ENCODE measurements at places on chromosomes 13 and 19.

- peak; percentile 67 for DNase-seq
These were observed 717 bp downstream of the SPRYD7 start for GRCh38 chr13:49935171-49936074.

DNA sequence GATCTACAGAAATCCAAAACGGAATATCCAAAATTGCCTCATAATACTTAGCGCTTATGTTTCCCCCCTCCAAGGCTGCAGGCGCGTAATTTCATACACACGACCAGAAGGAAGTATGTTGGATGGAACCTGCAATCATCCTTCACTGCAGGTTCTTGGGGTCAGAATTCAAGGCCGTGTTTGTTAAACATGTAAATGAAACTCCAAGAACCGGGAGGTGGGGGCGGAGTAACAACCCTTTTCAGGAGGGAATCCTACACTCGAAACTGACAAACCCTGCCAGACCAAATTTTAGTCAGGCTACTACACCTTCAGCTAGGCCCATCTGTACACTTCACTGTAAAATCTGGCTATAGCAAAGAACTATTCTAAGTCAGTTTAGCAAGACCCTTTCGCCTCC, 1.3 kb downstream of the ZNF607 start:
- no peak for DNase-seq

GRCh38 chr13:28707629-28708427, 10.9 kb downstream of the SLC46A3 start:
- no peak for DNase-seq

DNA sequence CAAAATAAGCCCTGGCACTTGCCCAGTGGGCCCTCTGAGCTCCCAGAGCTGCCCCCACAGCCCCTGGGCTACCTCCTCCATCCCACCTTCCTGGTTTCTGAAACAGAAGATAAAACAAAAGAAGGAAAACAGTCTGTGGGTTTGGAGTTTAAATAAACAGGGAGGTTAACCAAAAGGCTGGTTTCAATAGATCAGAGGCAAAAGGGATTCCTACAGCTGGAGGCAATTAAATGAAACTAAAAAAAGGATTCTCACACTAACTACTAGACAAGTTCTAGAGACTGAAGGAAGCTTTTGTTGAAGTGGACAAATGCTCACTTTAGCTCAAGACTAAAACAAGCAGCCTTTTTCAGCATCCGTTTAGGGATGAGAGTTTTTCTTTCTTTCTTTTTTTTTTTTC, 569.8 kb downstream of the FGF9 start:
- DNase-seq = no peak

GRCh38 chr13:109744512-109745051, 41.8 kb downstream of the IRS2 start:
- no peak for DNase-seq

DNA sequence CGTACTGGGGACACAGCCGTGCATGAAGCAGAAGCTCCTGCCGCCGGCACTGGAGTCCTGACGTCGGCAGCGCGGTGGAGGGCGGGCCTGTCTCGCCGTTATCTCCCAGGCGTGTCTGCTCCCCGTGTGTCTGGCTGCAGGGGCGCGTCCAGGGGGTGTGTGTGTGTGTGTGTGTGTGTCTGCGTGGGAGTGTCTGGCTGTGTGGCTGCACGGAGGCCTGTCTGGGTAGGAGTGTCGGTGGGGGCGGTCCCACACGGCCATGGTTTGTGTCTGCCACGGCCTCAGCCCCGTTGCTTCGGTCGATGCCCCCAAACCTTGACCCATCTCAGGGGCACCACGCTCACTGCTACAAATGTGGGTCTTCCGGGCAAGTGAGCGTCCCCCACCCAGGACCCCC, 18.3 kb downstream of the ARID3A start:
- no peak for DNase-seq

- no peak for DNase-seq
These were observed 296.7 kb downstream of the POU4F1 start for GRCh38 chr13:78306519-78307206.

GRCh38 chr13:44578067-44578400, 1.9 kb upstream of the TSC22D1 start:
- DNase-seq = no peak

GRCh38 chr13:66887088-66887487, 343.0 kb downstream of the PCDH9 start:
- peak; percentile 11 for DNase-seq

DNA sequence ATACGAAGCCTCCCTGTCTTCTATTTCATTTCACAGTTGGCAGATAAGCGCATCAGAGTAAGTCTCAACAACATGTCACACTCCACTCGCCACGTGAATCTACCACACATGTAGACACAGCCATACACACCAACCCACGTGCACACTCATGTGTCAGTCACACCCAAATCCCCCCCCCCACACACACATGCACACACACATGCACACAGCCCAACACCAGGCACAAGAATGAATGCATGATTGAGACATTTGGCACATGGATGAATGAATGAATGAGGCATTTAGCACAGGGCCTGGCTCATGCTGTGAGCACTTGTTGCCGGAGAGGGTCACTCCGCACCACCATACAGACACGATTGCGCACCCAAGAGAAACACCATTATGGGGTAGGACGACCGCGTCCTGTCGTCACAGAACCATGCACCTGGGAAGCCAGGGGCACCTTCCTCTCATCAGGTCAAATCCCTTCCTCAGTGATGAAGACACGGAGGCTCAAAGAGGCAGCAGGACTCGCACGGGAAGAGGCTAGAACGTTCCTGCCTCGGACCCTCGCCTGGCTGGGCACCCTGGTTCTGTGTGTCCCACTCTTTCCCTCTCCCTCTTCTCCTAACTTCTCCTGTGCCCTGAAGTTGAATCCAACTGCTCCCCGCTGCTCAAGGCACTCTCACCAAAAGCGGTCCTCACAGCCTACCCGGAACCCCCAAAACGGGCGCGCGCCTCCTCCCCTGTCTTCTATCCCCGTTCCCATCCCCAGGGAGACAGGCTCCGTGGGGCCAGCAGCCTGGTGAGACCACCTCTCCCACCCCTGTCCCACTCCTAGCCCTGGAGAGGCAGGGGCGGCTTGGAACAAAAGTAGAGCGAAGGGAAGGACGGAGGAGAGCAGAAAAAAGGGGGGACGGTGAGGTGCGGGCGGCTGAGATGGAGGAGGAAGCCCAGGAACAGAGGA, 1.3 kb downstream of the MEIS3 start:
- DNase-seq = no peak

DNA sequence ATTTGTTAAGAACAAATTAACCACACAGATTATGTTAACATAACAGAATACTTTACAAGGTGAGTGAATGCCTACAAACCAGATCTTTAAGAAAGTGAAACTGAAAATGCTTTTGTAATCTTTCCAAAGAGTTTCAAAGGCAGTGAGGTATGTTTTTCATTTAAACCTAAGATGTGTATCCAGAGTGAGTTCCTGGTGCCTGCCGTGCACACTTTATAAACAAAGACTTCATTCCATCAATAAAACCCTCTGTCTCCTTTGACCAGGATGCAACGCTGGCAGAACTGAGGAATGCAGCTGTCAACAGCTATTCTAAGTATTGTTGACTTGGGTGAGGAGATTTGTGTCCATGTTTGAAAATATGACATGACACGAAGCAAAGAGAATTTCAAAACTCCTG, 344.6 kb downstream of the DNAJC15 start:
- DNase-seq = no peak

DNA sequence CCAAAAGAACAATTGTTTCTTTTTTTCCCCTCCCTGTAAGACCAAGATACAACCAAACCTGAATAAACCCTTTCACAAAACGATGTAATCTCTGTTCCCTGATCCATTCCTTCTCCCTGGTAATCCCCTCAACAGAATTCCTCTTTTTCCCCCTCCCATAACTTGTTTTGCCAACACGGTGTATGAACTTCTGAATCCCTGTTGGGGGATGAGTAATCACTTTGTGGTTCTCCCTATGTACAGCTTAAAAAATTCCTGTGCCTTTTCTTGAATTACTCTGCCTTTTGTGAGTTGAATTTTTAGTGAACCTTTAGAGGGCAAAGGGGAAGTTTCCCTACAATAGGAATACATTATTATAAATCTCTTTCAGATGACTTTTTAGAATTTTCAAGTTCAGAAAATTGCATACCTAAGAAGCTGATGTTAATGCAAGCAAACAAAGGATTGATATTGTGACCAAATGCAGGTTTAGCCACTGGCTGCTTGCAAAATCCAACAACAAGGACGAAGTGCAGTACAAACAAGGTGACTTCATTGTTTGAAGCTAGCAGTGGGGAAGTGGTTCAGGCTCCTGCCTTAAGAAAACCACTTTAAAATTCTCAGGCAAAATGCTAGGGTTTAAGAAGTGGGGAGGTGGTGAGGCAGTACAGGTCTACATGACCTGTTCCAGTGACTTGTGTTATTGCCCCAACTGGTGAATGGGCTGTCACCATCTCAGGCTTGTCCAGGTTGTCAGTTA, 15.0 kb upstream of the EPSTI1 start:
- peak; percentile 13 for DNase-seq

GRCh38 chr13:108816375-108816774, 187.0 kb downstream of the MYO16 start:
- DNase-seq = no peak

DNA sequence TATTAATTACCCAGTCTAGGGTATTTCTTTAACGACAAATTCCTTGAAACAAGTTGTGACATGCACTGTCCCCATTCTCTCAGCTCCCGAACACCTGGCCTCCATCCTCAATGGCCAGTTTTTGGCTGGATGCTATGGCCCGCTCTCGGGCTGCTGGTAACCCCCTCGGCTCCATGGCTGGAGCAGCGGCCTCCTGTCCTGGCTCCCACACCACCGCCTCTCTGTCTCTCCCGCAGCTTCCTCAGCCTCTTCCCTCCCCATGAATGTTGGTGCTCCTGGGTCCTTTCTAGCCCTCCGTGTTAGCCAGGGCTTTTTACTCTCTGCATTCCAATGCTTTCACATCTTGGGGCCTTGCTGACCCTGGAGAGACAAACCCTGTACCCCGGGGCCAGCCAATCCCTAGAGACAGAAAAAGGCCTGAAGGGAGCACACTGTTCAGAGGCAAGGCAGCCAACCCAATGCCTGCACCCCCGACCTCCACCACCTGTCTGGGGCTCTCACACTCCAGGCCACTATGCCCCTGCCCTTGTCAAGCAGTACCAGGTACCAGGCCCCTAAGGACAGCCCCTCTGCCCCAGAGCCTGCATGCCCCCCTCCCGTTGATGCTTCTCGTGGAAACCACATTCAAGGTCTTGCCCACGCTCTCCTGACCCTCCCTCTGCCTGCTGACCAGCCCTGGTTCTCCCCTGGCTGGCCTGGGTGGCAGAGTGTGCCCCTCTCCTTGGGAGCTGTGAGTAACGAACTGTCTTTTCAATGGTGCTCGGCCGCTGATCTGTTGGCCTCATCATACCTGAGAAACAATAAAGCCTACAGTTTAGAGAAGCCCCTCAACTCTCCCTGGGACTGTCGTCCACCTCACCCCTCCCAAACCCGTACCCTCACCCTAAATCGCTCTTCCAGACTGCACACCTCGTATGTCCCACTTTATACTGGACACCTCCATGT, 86.9 kb upstream of the GPR183 start:
- no peak for DNase-seq

DNA sequence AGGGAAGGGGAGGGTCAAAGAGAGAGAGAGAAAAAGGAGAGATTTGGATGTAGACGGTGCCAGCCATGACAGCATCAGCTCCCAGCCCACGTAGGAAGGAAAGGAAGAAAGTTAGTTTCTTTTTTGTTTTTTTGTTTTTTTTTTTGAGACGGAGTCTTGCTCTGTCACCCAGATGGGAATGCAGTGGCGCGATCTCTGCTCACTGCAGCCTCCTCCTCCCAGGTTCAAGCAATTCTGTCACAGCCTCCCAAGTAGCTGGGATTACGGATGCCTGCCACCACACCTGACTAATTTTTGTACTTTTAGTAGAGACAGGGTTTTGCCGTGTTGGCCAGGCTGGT, 27.6 kb downstream of the ELL start:
- no peak for DNase-seq

DNA sequence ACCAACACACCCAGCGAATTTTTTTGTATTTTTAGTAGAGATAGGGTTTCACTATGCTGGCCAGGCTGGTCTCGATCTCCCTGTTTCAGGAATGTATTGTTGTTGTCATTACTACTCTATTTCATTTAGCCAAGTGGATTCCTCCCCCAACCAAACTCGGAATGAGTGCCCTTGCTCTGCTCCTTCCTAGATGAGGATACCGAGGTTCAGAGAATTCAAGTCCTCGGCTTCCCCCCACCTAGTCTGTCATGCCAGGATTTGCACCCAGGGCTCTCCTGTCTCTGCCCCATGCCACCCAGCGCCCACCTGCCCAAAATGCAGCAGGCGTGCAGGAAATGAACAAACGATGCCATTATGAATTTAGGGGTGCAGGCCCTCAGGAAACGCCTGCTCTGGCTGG, 3.5 kb upstream of the SPACA4 start:
- DNase-seq = no peak

DNA sequence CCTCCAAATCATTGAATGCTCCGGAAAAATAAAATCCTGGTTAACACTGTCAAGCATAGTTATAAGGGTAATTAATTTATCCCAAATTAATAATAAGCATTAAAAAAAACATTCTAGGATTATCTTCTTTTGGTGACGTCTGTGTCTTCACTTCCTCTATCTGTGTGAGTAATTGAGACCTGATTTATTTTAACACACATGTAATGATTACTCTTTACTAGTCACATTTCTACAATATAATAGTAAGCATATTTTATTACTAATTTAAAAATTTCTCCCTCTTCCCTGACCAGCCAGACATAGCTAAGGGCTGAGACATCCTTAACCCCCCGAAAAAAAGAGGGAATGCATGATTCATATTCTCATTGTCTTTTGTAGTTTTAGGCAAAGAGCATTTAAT, 2.3 kb downstream of the FNDC3A start:
- DNase-seq = peak; percentile 19

- DNase-seq = no peak
These were observed at the start of gene CD37 for GRCh38 chr19:49335071-49335783. TSS of gene CD37 (plus strand) at chr19:49335406. CDS start at chr19:49335541, 135 bp downstream.

DNA sequence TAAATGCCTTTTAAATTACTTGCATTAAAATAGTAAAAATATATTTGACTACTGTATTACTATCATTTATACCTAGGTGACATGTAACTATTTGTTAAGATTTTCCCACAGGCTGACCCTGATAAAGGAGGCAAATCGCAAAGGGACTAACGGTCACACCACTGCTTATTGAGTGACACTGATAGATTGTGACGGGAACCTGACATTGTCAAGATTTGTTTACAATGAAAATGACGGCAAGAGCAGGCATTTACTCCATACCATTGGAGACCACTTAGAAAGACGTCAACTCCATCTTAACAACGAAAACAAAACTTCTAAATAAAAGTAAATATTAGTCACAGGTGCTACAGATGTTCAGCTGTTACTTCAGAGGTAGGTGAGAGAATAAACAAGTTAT, 289.0 kb downstream of the DACH1 start:
- no peak for DNase-seq

- DNase-seq = no peak
These were observed 186.3 kb downstream of the IRS2 start for GRCh38 chr13:109599901-109600657.

DNA sequence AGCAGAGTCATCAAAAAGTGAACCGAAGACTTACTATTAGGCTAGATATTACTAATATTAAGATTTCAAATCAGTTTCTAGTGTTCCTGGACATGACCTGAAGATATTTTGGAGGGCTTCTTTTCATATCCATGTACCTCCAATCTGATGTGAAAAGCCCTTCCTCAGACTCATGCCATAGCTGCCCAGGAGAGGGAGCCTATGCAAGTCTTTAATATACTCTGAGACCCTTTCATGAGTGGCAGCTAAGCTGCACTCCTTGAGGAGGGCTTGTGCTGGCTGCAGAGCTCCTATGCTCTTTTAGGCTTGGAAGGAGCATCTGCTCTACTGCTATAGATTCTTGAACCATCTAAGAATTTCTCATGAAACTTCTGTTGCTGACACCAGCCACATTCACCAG, 715.3 kb downstream of the OLFM4 start:
- DNase-seq = no peak

All from ACHN (cell line).